ENCODE measurements at places on chromosomes 7 and 10. TPM values are rescaled to one million over a fixed set of nuclear protein-coding genes. Genes with fewer than 3 reads are reported as not detected.

PAPOLB gene
- not detected for polyA plus RNA-seq

KRIT1 gene
- 17.4 TPM for polyA plus RNA-seq

DNA sequence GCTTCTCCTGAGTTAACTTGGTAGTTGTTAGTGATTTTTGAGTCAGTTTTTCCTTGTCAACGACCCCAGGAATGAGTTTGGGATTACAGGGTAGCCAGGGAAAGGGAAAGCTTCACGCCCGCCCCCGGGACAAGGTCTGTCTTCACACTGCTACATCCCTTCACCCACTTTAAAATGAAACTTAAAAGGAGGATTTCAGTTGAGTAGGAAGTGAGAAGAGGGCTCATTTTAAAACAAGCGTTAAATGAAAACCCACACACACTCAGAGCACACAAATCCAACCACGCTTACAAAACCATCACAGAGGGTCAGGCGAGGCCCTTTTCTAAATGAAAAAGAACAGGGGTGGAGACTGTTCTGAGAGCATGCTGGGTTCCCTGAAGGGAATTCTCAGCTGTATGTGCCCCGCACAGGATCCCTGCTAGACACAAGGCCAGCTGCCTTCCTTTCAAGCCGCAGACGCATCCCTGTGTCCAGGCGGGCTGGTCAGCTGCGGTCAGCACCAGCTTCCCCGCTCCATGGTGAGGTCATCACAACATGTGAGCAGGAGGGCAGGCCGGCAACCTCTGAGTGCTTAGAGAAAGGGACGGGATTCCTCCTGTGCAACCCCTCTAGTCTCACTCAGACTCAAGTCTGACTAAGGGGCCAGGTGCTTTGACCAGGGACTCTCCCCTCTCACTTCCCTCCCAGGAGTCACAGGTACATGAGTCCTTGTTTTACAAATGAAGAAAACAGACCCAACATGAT is 111.8 kb downstream of the EGFR start:
- no peak for DNase-seq

DNA sequence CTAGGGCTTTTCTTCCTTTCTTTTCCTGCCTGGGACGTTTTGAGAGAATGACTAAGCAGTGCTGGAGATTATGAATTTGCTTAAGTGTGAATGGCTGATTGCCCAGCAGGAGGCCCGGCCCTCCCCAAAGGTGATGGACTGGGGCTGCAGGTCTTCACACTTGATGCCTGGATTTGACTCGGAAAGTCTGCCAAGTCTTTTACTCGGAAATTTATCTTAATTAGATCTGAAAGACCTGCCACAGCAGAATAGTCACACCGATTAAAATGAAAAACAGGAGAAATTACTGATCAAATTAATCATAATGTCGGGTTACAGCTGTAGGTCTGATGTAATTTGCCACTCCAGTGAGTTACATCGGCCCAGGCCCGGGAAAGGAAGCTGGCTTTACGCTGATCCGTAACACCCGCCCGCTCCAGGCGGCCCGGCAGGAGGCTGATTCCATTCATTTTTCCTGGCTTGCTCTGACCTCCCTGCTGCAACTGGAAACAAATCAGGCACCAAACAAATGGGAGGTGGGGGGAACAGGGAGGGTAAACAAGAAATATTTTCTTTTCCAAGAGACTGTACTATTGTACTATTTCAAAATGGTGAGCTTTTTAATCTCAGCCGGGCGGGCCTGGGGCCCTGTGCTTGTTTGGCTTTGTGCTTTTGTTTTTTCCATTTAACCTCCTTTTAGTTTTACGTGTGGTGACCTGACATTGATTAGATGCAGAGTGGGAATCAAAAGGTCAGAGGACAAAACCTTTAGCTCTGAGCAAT is 212.4 kb upstream of the YAE1 start:
- DNase-seq: peak; percentile 45

HOXA6 gene
- 0.16 TPM for polyA plus RNA-seq

DNA sequence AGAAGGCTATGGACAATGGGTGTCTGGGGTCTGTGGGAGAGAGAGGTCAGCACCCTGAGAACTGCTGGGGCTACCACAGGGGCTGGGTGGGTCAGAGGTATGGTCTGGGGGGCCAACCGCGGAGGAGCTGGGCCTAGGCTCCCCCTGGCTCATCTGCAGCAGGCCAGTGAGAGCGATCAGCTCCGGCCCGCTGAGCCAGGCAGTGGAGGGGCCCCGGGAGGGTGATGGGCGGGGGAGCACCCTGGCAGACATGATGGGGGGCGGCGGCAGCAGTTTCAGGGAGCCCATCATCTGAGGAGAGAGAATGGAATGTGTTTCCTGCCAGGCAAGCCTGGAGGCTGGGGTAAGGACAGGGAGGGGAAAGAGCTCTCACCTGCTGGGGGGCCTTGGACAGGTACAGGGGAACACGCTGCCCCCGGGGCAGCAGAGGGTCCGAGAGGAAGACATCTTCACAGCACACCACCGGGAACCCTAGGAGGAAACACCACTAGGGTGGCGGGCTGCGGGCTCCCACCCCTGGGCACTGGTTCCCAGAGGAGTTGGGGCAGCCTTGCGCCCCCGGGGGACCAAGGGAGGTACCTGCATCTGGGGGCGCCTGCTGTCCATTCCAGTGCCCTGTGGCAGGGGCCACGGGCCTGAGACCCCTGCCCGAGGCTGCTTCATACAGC is 1.3 kb downstream of the SAP25 start:
- no peak for DNase-seq

- peak; percentile 47 for DNase-seq
These were observed 122.7 kb upstream of the TMEM229A start for GRCh38 chr7:124155432-124156022.

GRCh38 chr7:6433784-6434615 is 13.8 kb downstream of the DAGLB start:
- DNase-seq: no peak

- DNase-seq: no peak
These were observed 2.0 kb downstream of the HPSE2 start for GRCh38 chr10:99233689-99234037.

DNA sequence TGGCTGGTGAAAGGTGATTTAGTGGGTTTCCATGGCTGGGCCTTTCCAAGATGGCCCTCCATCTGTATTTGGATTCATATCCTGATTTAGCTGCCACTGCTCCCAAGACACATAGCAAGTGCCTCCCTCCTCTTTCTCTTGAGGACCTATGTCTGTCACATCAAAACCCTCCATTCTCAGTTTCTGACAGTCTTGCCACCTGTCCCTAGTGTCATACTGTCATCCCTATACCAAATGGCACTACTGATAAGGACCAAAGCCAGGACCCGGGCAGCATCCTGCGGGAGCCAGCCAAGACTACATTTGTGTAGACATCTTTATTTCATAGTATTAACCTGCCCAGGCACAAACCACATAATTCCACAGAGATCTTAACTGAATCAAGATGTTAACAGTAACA is 34.8 kb downstream of the PNLIPRP2 start:
- DNase-seq: no peak

DNA sequence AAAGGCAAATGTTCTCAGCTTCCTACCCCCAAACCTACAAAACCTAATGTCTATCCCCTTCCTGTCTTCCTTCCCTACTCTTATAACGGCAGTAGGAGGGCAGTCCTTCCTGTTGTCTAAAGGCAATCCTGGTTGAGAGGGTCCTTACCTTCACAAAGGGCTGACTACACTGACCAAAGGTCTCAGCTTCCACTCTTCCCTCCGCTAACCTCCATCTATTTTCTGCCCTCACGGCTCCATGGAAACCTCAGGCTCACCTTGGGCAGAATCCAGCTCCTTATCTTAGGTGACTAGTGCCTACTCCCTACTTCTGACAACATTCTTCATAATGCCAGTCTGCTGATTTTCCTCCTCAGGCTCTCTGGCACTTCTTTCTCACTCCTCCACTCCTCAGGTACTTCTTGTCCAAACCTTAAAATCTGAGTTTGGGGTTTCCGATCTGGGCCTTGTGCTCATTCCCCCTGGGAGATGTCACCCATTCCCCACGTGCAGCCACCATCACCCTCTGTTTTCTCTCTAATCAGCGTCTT is 542 bp downstream of the FBXL13 start:
- peak; percentile 28 for DNase-seq

GRCh38 chr10:23695825-23696420 is 257.0 kb downstream of the OTUD1 start:
- no peak for DNase-seq

DNA sequence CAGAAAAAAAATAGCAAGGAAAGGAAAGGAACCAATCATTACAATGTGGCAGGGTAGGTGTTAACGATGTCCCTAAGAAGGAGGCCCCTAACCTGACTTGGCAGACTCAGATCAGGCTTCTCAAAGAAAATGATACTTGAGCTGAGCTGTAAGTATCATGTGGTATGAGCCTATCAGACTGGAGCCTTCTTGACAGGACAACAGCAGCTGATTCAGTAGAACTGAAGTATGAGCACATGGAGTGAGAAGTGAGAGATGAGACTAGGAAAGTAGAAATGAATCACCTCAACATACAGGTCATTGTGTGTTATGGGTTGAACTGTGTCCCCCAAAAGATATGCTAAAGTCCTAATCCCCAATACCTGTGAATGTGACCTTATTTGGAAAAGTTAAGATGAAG is 66.3 kb downstream of the MTERF1 start:
- DNase-seq: no peak

GRCh38 chr7:5774790-5775189 is 6.7 kb downstream of the RNF216 start:
- no peak for DNase-seq

GRCh38 chr7:101218236-101219125 is 516 bp downstream of the ZNHIT1 start:
- DNase-seq: peak; percentile 71

DNA sequence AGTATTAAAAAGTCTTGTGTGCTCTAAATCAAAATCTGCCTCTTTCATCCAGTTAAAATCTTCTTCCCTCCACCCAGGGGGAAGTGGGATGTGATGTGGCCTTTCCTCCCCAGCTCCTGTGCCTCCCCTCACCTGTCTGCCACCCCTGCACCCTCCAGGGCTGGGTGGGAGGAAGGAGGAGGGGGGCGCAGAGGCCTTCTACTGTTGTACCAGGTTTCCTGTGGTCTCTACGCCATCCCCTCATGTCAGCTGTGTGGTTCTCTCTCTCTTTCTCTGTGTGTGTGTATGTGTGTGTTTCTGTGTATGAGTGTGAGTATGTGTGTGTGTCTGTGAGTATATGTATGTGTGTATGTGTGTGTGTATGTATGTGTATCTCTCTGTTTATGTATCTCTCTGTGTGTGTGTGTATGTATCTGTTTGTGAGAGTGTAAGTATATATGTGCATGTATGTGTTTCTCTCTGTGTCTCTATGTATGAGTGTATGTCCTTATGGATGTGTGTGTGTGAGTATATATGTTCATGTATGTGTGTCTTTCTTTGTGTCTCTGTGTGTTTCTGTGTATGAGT is 45.5 kb upstream of the C10orf71 start:
- DNase-seq: no peak

GRCh38 chr7:94877731-94878670 is 29.4 kb upstream of the PPP1R9A start:
- DNase-seq: peak; percentile 54

HOXA7 gene
- 1.0 TPM for polyA plus RNA-seq

GRCh38 chr10:86662186-86663045 is 5.9 kb upstream of the LDB3 start:
- no peak for DNase-seq

DNA sequence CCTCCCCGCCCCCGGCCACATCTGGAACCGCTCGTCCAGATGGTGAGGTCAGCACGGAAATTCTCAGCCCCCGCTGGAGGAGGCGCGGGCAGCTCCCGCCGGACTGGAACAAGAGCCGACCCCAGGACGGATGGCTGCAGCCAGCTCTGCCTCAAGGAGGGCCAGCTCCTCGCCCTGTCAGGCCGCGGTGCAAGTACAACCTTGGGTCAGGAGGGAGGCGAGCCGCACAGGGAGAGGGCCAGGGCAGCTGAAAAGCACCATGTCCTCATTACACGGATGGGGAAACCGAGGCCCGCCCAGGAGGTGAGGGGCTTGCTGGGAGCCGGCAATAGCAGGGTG is 3.8 kb upstream of the GRIFIN start:
- no peak for DNase-seq

EPO gene
- polyA plus RNA-seq: not detected
